AG08396 (cell line): ENCODE measurements at places on chromosomes 2 and 18.

DNA sequence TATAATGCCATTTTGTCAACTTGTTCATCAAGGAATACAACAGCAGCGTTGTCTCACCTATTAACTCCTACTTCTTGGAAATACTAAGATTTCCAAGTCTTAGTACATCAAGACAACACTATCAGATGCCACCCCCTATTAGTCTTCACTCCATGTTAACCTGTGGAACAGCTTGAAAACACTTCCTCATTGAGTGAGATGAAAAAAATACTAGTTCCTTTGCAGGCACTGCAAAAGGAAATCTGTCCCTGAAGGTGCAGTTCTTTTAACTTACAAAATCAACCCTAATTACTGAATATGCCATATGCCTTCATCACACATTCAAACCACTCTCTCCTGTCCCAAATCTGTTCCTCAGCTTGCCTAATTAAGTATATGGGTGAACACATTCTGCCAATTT lies 4.0 kb downstream of the CWC22 start:
- DNase-seq: no peak

DNA sequence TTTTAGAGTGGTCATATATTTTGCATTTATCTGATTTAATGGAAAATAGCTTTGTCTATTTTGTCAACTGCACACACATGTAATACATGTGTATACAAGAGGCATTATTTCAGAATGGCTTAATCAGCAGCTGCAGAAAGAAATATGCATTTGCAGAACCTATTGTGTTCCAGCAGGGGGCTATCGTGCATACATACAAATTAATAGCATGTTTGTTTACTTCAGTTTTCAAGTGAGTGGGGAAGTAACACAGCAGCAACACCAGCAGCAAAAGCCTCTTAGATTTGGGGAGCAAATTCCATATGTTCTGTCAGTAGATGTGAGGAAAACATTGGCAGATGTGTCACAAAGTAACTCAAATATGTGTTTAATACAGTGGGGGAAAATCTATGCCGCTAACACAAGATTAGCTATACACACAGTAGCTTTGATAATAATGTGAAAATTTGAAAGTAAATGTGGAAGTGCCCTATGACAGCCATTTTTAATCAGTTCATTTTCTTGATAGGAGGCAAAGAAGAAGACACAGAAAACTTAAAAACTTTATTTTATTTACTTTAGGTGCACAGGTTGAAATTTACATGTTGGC lies 218.1 kb downstream of the WDR7 start:
- peak; percentile 9 for DNase-seq

GRCh38 chr2:202583709-202584219 lies 51.0 kb upstream of the FAM117B start:
- no peak for DNase-seq

GRCh38 chr2:109266998-109267854 lies 138.2 kb downstream of the SH3RF3 start:
- no peak for DNase-seq

DNA sequence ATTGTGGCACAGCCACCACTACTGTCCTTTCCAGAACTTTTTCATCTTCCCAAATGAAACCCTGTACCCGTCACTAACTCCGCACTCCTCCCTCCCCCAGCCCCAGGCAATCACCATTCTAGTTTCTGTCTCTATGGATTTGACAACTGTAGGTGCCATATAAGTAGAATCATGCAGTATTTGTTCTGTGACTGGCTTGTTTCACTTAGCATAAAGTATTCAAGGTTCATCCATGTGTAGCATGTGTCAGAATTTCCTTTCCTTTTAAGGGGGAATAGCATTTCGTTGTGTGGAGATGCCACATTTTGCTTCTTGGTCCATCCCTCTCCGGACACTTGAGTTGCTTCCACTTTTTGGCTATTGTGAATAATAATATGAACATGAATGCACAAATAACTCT lies 842 bp upstream of the CKAP2L start:
- DNase-seq: no peak

- DNase-seq: no peak
Measured at GRCh38 chr18:79136742-79137141, 67.5 kb downstream of the ATP9B start.

GRCh38 chr2:33859176-33859575 lies 260.1 kb upstream of the FAM98A start:
- no peak for DNase-seq

GRCh38 chr2:231038483-231039293 lies 1.4 kb downstream of the C2orf72 start:
- no peak for DNase-seq

DNA sequence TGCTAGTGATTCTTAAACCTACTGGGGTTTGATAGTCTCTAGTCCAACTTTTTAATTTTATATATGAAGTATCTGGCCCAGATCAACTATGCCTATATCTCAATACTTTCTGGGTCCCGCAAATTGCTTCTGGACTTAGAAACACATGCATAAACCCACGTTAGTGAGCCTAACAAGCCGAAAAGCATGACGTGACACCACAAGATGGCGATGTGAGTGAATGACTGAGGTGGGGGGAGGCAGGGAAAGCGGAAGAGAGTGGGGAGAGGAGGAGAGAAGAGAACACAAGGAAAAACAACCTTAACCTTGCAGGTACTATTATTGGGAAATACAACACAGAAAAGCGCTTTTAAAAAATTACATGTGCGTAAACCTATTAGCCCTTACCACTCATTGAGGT lies 13.8 kb downstream of the PDIA6 start:
- DNase-seq: no peak

DNA sequence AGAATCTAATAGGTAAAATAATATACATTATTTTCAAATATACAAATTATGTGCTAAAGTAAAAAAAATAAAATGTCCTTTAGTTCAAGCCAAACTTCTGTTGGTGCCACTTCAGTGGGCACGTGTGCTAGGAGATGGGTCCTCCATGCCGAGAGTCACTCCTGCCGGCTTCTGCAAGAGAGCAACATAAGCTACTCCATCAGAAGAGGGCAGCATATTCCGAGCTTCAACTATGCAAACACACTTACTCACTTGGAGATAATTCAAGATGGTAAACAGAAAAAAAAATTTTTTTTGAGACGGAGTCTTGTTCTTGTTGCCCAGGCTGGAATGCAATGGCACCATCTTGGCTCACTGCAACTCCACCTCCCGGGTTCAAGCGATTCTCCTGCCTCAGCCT lies 24.4 kb downstream of the CNOT11 start:
- DNase-seq: no peak

- no peak for DNase-seq
Measured at GRCh38 chr2:80252294-80252986, 52.1 kb downstream of the LRRTM1 start.
